Thymus (tissue), 14 donors: ENCODE measurements at places on chromosomes 5 and 9. TPM values are rescaled to one million over a fixed set of nuclear protein-coding genes. Genes with fewer than 3 reads are reported as not detected.

SPATA31A3 gene
- not detected for polyA plus RNA-seq

PCDHA4 gene
- 0.05 TPM for polyA plus RNA-seq

RIGI gene
- 14.4 TPM for polyA plus RNA-seq

- DNase-seq: no peak
Measured at GRCh38 chr5:19615661-19616060, 372.3 kb downstream of the CDH18 start.

GRCh38 chr5:149154650-149155049, 13.4 kb downstream of the ABLIM3 start:
- DNase-seq: no peak

GRCh38 chr5:134437847-134438581, 26.3 kb upstream of the CDKN2AIPNL start:
- no peak for DNase-seq

- DNase-seq: peak; percentile 46
Measured at GRCh38 chr5:177453852-177454396, 7.3 kb downstream of the PRR7 start.

DNA sequence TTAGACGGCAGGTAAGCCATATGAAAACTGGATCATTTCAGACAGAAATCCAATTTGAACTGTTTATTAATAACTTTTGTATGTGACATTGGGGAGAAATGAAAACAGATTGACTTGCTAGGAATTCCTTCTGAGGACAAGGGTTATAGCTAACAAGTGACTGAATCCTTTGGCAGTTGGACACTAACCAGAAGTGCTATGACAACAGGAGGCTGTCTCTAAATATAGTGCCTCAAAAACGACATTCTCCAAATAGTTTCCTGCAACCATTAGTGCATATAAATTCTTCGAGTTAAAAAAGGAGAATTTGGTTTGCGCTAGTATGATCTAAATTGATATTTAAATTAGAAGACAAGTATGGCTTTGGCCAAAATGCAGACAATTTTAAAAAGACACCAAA, 338.6 kb downstream of the PTPRD start:
- DNase-seq: no peak

GRCh38 chr9:98869078-98869745, 61.7 kb downstream of the GALNT12 start:
- DNase-seq: no peak

TMEM232 gene
- 2.3 TPM for polyA plus RNA-seq

DNA sequence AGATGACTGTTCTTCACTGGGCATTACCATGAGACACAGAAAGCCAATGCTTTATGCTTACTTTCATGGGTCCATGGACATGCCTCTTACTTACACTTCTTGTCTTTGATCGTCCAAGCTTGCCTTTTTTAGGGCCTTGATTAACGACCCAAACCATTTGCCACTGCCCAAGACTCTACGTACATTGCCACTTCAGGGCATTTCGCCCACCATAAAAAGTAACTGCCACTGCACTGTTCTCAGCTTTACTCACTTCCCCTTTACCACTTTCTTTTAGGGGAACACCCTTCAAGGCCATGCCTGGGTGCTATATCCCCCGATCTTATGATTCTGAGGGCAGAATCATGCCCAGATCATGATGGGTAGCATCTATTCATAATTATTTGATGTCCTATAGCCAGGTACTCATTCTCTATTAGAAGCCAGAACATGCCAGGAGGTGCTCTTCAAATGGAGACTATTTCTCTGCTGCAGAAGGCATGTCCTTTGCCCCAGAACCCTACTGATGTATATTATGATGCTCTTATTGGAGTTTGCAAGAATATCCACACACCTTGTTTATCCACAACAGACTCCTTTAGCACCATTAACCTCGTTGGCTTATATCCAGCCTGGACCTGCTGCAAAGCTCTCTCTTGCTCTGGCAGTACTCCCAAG, 64.1 kb upstream of the RAD23B start:
- DNase-seq: no peak

- DNase-seq: no peak
Measured at GRCh38 chr5:161261668-161262323, 284.7 kb downstream of the GABRB2 start.
